ENCODE measurements at places on chromosomes 2 and 18.

- DNase-seq = no peak
Observed at GRCh38 chr2:67311536-67311935, 85.6 kb upstream of the ETAA1 start.

DNA sequence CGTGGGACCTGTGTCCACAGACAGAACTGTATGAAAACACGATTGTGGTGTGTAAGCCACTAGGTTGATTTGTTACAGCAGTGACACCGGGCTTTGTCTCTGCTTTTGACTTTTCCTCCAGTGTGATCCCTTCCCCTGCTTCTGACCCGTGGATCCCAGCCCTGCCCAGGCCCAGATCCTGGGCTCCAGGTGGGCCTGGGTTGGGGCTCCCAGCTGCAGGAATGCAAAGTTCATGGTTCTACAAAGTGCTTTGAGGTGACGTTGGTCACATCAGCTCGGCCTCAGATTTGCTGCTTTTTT lies 26.8 kb downstream of the HPCAL1 start:
- no peak for DNase-seq

DNA sequence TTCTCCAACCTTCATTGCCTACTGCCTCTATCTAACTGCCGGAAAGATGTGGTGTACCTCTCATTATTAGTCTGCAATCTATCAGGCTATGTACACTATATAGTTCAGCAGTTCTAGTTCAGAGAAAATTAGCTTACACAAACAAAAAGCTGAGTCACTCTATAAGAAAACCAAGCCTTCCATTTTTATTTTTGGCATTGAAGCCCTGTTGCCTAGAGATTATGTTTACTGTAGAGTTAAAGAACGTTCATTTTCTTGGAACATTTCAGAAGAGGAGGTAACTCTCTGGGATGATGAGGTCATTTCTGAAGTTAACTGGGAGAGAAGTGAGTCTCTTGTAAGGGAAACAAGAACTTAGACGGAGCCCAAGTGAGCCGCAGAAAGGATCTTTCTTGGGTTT lies 133.5 kb downstream of the FAM124B start:
- DNase-seq = no peak

DNA sequence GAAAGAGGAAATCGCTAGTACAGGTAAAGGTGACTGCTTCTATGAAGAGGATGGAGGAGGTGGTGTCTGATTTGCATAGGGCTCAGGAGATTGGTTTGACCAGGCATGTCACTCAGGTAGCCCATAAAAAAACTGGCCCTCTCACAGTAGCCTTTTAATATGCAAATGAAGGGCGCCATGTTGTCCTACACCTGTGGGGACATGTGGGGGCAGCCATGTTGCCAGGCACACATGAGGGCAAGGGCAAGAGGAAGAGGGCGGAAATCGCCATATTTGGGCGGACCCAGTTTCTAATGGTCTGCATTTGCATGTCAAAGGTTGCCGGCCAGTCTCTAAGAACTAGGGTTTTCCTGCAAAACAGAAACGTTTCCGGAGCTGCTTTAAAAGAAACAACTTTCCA lies 1330.6 kb downstream of the DSC3 start:
- no peak for DNase-seq

DNA sequence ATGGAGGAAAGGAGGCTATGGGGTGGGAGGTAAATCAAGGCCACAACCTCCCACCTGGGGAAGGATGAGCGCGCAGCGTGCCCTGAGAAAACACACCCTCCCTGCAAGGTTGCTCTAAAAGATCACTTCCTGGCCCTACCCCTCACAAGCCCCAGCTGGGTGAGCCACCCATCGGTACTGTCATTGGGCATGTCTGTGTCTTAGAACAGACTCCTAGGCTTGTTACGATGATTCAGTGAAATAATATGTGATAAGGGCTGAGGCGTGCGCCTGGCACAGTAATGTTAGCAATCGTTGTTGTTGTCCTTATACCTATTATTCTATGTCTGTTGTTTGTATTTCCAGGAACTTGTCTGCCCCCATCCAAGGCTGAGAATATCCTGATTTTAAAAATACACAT lies 175.1 kb downstream of the ZFP36L2 start:
- DNase-seq = no peak

GRCh38 chr2:113091231-113091896 lies 23.6 kb downstream of the IL1F10 start:
- peak; percentile 53 for DNase-seq

DNA sequence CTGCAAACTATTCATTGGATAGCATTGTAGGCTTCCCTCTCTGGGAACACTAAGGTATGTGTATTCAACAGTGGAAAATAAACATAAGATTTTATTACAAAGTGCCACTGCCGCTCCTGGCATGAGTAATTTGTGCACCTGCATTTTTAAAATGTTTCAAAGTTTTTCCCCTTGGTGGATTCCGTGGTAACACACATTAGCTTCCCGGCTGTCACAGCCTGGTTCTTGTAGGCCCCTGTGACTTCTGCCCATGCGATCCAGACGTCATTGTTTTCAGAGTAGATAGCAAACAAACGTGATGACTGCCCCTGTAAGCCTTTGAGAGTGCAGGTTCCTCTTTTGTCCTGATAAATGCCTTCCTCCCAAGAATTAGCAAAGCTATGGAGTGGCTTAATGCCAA lies 421.0 kb downstream of the ZNF521 start:
- DNase-seq = no peak

- DNase-seq = no peak
Observed at GRCh38 chr18:37019157-37019827, 190.4 kb downstream of the KIAA1328 start.

DNA sequence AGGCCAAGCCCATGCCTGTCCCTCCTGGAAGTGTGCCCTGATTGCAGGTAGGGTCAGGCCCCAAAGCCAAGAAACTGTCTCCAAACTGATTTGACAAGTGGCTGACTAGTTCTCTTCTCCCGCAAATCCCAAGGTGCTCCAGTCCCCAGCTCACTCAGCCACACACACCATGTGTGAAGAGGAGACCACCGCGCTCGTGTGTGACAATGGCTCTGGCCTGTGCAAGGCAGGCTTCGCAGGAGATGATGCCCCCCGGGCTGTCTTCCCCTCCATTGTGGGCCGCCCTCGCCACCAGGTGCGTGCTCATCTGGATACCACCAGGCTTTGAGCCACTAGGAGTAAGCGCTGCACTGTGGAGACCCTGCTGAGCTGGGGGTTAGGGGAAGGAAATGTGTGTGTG lies 8.3 kb downstream of the ACTG2 start:
- no peak for DNase-seq

DNA sequence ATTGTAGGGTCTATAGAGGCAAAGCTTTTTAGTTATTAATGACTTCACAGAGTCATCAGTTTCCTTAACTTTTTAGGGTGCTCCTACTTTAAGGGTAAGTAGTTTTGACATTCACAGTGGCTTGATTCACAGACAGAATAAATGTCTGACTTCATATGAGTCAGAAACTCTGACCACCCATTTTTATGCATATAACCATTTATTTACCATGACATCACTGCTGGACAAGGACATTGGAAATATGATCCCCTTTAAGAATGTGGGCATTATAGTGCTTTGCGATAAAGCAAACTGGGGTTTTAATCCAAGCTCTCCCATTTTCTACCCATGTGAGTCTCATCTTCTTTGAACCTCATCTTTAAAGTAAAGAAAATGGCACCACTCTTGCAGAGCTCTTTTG lies 162.0 kb upstream of the MC4R start:
- no peak for DNase-seq

GRCh38 chr2:136962105-136962725 lies 196.9 kb downstream of the THSD7B start:
- no peak for DNase-seq

DNA sequence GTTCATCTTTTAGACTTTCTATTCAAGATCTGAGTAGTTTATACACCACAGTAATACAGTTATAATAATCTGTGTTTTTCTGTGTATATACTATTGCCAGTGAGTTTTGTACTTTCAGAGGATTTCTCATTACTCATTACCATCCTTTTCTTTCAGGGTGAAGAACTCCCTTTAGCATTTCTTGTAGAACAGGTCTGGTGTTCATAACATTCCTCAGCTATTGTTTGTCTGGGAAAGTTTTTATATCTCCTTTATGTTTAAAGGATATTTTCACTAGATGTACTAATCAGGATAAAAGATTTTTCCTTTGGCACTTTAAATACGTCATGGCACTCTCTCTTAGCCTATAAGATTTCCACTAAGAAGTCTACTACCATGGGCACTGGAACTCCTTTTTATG lies 705.5 kb downstream of the SLC4A3 start:
- DNase-seq = no peak

- peak; percentile 54 for DNase-seq
Observed at GRCh38 chr2:85672456-85672855, 4.5 kb upstream of the SFTPB start.

DNA sequence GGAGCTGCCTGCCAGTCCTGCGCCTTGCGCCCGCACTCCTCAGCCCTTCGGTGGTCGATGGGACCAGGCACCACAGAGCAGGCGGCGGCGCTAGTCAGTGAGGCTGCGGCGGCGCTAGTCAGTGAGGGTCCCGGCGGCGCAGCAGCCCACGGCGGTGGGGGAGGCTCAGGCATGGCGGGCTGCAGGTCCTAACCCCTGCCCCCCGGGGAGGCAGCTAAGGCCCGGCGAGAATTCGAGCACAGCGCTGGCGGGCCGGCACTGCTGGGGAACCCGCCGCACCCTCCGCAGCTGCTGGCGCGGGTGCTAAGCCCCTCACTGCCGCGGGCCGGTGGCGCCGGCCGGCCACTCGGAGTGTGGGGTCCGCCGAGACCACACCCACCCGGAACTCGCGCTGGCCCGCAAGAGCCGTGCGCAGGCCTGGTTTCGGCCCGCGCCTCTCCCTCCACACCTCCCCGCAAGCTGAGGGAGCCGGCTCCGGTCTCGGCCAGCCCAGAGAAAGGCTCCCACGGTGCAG lies 867.4 kb downstream of the DSC3 start:
- DNase-seq = no peak

GRCh38 chr18:35653392-35654135 lies 72.0 kb downstream of the GALNT1 start:
- DNase-seq = no peak

DNA sequence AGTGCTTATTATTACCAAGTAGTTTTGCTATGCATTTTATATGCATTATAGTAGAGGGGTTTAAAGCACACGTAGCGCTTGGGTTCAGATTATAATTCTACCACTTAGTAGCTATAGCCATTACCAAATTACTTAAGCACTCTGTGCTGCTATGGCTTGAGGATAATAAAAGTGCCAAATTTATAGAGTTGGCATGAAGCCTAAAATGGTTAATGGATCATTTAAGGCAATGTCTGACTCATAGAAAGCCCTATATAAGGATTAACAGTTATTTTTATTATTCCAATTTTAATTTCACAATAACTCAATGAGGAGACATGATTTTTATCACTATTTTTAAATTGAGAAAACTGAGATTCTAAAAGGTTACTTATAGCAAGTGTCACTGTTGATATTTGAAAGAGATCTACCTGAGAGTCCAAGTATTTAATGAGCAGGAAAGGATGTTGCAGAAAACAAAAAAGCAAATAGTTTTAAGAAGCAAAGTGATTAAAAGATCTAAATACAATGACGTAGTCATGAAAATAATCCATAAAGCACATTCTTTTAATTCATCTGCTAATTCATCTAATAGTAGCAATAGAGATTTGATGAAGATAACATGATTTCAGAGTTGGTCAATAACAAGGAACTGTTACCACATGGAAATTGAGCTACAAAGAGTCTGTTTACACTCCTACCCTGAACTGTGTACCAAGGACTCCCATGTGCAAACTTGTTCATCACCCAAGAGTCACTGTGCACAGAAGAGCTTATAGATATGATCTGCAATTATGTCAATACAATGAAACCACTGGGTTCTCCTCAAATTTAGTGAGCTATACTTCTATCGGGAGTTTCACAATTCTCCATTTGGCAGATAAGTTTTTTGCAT lies 78.8 kb upstream of the DTNA start:
- no peak for DNase-seq

- no peak for DNase-seq
Observed at GRCh38 chr18:68944826-68945225, 146.9 kb downstream of the CCDC102B start.

- peak; percentile 14 for DNase-seq
Observed at GRCh38 chr2:23399674-23400261, 14.8 kb downstream of the KLHL29 start.

GRCh38 chr2:157657101-157657500 lies 28.4 kb upstream of the ACVR1C start:
- DNase-seq = no peak

GRCh38 chr2:142965443-142965842 lies 88.0 kb downstream of the KYNU start:
- no peak for DNase-seq

- no peak for DNase-seq
Observed at GRCh38 chr18:58567453-58568196, 61.3 kb downstream of the ALPK2 start.

DNA sequence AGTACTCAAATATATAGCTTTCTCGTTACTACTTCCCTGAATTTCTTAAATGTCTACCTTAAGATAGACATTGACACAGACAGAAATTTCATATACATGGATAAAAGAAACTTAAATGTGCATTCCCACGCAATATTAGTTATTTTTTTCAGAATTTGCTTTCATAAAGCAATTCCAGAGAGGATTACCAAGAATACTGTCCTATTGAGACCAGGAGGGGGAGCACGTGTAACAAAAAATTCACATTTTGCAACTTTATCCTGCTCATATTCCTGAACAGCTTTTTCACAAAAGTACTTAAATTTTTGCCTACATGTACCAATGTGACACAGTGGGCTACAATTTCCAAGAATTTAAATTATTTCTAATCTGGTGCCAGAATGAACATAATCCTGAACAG lies 30.7 kb upstream of the ERCC3 start:
- peak; percentile 24 for DNase-seq

DNA sequence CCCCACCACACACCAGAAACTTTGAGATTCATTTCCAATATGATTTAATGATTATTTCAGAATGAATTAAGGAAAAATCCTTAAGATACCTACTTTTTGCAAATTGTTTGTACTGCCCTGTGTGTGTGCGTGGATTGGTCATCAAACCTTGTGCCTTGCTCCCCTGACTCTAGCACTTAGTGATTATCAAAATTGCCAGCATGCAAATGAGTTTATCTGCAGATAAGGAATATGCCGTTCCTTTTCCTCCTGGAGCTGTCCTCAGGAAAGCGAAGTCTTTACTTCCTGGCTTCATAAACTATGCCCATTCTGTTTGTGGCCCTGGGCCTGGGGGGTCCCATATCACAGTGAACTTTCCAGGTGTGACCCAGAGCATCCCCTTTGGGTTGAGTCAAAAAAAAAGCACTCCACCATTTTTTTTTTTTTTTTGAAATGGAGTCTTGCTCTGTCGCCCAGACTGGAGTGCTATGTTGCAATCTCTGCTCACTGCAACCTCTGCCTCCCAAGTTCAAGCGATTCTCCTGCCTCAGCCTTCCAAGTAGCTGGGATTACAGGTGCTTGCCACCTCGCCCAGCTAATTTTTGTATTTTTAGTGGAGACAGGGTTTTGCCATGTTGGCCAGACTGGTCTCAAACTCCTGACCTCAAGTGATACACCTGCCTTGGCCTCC lies 11.4 kb downstream of the CHMP1B start:
- DNase-seq = no peak

- no peak for DNase-seq
Observed at GRCh38 chr2:221555494-221555846, 16.6 kb downstream of the EPHA4 start.

GRCh38 chr2:164369366-164369765 lies 251.9 kb downstream of the GRB14 start:
- no peak for DNase-seq

Measured in inflammatory macrophage (primary cell).